ENCODE measurements at places on chromosomes 11 and 22. TPM values are rescaled to one million over a fixed set of nuclear protein-coding genes. Genes with fewer than 3 reads are reported as not detected.

DNA sequence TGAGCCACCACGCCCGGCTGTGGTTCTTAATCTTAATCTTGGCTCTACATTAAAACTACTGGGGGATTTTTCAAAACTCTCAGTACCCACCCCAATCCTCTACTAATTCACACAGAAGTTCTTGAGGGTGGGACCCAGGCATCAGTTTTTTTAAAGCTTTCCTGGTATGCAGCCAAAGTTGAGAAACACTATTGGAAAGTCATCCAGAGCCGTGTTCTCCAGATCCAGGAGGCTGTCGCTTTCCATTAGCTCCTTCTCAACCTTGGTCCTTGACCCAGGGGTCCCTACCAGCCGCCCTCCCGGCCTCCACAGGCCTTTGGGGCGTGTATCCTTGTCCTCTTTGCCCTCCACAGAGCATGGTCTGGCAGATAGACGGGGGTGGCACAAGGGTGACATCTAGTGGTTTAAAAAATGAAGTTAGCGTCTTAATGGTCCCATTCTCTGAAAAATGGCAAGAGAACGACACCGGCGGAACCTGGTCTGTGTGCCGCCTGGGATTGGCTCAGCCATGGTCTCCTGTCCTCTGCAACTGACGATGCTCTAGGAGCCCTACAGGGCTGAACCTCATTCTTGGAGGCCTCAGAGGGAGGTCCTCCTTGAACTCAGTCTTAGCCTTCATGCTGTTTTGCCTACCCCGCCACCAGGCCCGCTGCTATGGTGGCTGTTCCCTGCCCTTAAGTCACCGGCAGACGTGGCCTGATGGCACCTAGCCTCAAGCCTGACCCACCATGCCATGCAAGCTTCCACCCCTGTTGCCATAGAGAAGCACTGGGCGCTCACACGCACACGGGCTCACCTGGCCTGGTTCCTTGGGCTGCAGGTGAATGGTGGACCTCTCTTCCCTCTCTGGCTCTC, 152.0 kb upstream of the SYN3 start:
- H3K36me3 ChIP-seq = no peaks in the 10 kb centered on the region
- no peaks in the 10 kb centered on the region for H3K27me3 ChIP-seq
- no peak for DNase-seq
- no peak overlapping the region for H3K4me3 ChIP-seq
- no peak overlapping the region for H3K27ac ChIP-seq

DNA sequence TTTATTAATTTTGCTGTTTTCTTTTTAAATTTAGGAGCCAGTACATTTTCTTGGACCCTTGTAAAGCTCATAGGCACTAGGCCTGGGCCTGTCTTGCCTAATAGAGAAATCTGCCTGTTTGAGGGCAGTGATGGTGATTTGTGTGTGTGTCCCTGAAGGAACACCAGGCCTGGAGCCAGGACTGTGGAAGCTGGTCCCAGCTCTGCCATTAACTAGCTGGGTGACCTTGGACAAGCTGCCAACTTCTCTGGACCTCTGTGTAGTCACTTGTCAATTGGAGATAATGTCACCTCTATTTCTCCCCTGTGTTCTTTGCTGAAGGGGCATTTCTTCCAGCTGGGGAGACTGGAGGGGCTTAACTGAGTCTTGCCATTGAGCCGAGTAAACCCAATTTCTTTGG, 16.0 kb upstream of the FTH1 start:
- no peaks in the 10 kb centered on the region for H3K27me3 ChIP-seq
- no peaks in the 10 kb centered on the region for H3K36me3 ChIP-seq
- no peak overlapping the region for H3K4me3 ChIP-seq
- H3K4me1 ChIP-seq = peaks cover 3% of the 10 kb centered on the region
- H3K27ac ChIP-seq = no peak overlapping the region

DNA sequence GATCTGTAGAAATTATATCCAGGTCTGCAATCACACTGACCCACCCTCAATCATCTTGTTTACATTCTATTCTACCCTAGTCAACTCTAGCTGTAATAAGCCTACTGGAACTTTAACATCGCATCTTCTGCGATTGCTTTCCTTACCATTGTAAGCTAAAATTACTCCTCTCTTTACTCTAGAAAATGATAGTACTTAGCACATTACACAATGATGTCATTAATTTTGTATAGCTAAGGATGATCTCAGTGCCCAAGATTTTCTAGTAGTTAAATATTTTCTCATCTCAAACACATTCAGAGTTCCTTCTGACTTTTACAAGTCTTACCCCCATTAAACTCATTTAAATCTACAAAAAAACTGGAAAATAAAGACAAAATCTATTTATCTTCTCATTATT, 39.6 kb upstream of the CTSC start:
- H3K4me1 ChIP-seq = no peaks in the 10 kb centered on the region
- H3K27me3 ChIP-seq = no peaks in the 10 kb centered on the region
- no peak for DNase-seq
- no peak overlapping the region for H3K27ac ChIP-seq
- H3K36me3 ChIP-seq = no peaks in the 10 kb centered on the region

GRCh38 chr11:16609769-16610168, 128.7 kb upstream of the C11orf58 start:
- H3K27ac ChIP-seq = no peak overlapping the region
- H3K4me3 ChIP-seq = no peak overlapping the region
- H3K4me1 ChIP-seq = peaks cover 4% of the 10 kb centered on the region
- no peak for DNase-seq
- no peaks in the 10 kb centered on the region for H3K36me3 ChIP-seq

DNA sequence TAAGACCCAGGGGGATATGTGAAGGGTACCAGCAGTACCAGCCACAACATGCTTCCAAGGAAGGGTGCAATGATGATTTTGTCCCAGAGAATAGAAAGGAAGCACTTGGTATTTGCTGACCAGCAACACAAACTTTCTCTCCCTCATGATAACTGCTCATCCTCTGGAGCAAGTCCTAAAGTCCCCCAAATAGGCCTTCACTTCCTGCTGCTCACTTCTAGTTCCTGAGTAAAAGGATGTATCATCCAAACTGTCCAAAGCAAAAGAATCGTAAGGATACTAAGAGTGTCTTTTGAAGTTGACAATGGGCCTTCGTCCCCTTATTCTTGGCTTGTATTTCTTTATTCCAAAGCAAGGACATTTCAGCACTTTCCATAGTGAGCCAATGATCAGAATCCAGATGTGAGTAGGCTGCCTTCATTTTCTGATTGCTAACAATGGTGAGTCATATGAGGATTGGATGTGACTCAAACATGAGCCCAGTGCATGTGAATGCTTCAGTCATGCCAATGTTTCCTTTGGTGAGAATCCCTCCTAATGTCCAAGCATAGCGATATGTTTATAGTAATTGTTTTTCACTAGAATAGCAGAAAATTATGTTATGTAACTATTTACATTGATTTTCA, 243.4 kb upstream of the POU2AF2 start:
- no peaks in the 10 kb centered on the region for H3K27me3 ChIP-seq
- no peaks in the 10 kb centered on the region for H3K36me3 ChIP-seq
- no peak overlapping the region for H3K4me3 ChIP-seq
- no peak overlapping the region for H3K27ac ChIP-seq

The KBTBD3 gene
- total RNA-seq = 8.2 TPM

Data from ovary (tissue), 10 donors.